ENCODE measurements at places on chromosomes 6 and 20.

- no peak for DNase-seq
Measured at GRCh38 chr6:21228876-21229460, 364.6 kb upstream of the SOX4 start.

DNA sequence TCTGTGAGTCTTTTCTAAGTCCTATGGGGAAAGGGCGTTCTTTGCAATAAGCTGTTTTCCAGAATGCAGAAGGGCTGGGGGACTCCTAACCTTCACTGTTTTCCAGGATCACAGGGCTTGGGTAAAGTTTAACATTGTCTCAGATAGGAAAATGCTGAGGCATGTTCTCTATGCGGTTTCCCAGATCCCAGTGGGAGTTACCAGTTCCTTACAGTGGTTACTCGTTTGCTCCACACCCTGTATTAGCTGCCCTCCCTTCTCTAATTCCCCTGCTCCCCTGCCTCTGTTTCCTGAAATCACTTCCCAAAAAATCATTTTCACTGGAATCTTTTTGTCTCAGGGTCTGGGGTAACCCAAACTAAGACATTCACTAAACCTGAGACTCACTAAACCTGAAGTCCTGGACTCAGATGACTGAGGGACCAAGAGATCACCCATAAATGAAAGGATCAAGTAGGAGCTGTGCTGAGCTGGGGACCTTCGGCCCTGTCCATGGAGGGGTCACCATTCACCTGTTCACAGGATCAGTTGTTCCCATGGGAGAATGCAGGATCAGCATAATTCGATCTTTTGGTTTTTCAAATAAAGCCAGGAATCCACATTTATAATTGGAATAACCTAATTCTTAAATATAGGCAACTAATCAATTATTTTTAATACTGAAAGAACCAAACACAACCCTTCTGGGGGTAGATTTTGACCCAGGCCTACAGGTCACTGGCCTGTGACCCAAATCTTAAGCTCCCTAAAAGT, 76.2 kb downstream of the ISM1 start:
- no peak for DNase-seq

GRCh38 chr20:13042458-13042794, 33.7 kb downstream of the SPTLC3 start:
- DNase-seq, result no peak

DNA sequence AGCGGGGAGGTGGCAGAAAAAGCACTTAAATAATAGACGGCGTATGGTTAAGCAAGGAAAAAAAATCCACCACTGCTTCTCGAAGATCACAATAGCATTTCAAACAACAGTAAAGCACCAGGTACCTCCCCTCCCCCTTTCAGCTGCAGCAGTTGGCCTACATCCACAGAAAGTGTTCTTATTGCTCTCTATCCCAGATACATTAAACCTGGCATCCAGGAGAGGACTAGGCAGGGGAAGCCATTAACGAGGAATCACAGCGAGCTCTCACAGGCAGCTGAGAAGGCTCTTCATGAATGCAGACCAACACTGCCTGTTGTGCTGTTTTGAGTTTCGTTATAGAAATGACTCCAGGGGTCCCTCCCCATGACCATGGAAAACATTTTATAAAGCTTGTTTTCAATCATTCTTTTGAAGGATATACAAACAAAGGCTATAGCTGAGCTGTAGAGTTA, 11.8 kb downstream of the FYN start:
- DNase-seq, result no peak

- DNase-seq, result no peak
Measured at GRCh38 chr6:168393126-168393870, 47.7 kb upstream of the SMOC2 start.

DNA sequence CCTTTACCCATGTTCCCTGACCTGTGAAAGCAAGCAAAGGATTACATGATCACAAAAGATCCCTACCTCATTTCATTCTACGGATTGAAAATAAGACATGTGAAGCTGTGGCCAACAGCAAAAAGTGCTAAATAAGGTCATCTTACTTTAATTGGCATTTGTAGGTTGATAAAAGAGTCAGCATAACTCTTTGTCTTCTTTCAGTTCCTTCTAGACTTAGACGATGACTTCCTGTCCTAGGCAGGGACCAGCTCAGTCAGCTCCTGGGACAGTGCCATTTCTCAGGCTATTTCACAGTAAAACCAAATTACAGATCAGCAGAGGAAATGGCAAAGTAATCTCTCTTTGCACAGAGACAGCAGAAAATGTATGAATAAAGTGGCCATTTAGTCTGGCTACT, 480.7 kb downstream of the RFPL4B start:
- DNase-seq, result no peak

DNA sequence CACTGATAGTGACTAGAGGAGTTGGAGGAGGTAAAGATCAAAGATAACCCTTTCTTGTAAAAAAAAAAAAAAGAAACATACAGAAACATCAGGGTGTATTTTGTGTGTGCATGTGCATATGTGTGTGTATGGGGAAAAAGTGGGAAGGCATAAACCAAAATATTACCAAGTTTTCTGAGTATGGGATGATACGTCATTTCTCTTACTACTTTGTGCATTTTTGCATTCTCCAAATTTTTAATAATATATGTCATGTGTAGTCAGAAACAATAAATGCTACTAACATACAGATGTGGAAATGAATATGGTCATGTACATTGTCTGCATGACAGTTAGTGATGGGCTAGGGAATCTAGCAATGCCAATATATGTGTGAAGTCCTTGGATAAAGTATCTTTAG, 161.1 kb downstream of the SASH1 start:
- no peak for DNase-seq

GRCh38 chr6:13066820-13067219, 261.5 kb downstream of the TBC1D7 start:
- no peak for DNase-seq

DNA sequence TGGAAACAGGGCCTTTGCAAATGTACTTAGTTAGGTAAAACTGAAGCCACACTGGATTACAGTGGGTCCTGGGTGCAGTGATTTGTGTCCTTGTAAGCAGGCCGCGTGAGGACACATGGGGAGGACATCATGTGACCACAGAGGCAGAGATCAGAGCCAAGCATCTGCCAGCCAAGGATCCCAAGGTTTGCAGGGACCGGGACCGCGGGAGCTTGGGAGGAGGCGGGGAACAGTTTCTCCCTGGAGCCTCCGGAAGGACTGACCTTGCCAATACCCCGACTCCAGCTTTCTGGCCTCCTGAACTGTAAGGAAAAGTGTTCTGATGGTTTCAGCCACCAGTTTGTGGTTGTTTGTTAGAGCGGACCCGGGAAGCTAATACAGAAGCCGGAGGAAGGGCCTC, 500.9 kb downstream of the PREX1 start:
- DNase-seq, result no peak

DNA sequence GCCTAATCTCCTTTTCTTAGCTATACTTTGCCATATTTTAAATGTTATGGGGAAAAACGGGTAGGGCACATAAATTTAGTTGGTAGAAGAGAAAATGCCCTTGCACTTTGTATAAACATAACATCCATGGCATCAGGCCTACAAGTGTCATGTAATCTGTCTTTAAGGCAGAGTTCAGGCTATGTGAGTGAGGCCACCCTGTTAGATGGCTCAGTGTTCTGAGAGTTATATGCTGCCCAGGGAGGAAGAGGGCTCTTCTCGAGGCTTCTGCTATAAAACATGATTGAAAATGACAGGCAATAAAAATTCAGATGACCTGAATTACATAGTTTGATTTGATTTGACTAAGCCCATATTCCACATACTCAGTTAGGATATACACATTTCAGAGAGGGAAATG, 553.6 kb upstream of the MAP3K7 start:
- DNase-seq, result no peak

All from HuH-7 (cell line).